NCI-H2081 treated with DMSO at 0.1 percent for 48 hours (cell line): ENCODE measurements at places on chromosomes 3 and 15.

DNA sequence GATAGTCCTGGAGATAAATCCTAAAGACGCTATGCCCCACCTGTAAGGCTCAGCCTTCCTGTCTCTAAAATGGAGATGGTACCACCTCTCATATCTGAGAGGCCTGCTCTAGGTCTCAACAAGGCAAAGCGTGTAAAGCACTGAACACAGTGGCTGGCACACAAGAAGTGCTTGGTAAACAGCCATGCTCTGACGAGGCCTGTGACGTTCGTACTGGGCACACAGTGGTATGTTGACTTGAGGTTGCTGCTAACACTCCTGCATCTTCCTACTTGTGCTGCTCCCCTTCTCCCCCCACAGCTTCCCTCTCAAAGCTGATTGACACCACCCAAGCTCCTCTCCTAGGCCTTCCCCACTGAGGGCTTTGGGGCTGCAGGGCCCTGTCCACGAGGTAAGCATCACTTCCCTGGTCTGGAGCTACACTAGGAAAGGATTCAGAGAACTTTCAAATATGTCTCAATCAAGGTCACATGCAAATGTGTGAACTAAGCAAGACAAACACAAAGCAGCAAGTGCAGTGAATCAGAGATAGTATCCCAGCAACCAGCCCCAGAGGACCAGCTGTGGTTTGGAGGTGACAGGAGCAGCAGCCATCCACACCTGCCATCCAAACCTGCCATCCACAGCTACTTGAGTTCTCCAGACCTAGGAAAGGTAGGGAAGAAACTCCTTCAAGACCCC lies 177.5 kb downstream of the STT3B start:
- DNase-seq = no peak

- no peak for DNase-seq
Observed at GRCh38 chr3:43522727-43523362, 99.0 kb downstream of the ANO10 start.

GRCh38 chr3:180789774-180790173 lies 110.5 kb upstream of the CCDC39 start:
- no peak for DNase-seq

- DNase-seq = no peak
Observed at GRCh38 chr3:171383206-171384018, 76.8 kb downstream of the TNIK start.

DNA sequence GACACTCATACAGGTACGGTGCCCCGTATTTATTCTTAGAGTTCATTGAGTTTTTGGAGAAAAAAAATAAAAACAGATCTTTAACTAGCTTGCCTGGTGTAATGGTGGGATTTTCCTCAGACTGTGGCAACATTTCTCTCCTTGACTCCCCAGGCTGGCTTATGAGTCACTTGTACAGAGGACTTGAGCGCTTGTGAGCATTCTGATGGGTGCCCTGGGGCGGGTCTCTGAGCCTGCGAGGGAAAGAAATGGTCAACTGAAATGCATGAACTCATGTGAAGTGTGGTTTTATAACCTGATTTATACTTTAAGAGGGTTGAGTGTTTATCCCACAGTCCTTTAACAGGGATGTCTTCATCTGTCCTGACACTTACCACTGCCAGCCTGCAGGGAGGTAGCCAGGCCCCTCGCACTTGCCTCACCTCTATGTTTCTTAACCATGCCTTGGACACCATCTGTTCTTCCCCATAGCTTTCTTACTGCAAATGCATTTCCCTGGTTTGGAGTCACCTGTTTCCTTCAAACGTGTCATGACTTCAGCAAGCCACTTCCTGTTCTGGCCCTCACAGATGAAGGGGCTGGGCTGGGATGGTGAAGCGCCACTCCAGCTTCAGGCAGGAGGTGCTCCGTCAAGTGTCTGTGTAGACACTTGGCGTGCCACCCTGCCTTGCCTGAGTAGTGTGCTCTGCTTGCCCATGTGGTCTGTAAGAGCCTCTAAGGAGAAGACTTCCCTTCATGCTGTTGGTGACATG lies 118.7 kb downstream of the PDE8A start:
- DNase-seq = no peak

- no peak for DNase-seq
Observed at GRCh38 chr15:99406716-99407487, 155.6 kb downstream of the LRRC28 start.

DNA sequence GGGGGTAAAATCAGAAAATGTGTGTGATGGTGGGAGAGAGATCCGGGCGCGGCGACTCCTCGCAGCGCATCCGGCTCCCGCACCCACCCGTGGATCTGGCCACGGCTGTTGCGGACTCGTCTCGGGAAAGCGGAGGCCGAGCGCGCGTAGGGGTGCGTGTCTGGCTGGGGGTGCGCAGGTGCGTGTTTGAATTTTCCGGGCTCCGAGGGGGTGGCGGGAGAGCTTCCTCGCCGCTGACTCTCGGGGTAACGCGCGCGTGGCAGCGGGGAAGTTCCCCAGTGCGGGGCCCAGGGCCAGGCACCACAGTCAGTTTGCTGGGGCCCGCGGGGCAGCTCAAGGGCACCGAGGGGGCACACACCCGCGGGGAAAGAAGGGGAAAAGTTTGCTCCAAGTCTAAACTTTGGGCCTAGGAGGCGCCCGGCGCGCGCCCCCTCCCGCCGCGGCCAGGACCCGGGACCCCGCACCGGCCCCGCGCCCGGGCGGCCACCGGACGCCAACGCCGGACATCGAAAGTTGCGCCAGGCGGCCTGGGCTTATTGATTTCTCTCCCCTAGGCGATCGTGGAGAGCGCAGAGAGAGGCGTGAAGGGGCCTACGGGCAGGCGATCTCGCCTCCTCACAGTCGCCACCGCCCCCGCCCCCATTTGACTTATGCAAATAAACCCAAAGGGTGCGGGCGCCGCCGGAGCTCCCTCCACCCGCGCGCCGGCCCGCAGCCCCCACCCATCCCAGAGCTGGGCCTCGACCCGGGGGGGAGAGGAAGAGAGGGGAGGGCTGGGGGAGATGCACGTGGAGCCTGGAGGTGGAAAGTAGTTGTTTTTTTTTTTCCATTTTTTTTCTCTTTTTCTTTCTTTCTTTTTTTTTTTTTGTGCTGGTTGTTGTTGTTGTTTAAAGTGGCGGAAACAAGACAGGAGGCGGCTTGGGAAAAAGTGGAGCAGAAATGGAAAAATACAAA lies 639 bp downstream of the FOXP1 start:
- DNase-seq = no peak

DNA sequence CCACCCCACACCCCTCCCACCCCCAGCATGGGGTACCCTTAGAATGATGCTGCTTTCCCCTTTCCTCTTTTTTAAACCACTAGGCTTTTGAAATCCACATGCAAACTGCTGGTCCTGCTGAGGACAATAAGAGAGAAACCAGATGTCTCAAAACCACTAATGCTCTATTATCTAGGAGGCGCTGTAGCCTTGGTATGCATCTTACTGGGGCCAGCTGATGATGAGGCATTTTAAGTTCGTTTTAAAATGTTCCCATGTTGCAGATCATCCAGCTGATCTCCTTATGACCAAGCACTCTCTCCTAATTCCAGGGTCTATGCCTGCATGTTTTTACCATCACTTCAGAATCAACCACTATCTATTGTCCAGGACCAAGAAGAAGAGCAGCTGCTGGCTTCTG lies 1.3 kb downstream of the NME9 start:
- no peak for DNase-seq

GRCh38 chr15:38562278-38562677 lies 2.3 kb downstream of the RASGRP1 start:
- DNase-seq = no peak

- peak; percentile 63 for DNase-seq
Observed at GRCh38 chr15:36356978-36357601, 222.3 kb upstream of the CDIN1 start.

- no peak for DNase-seq
Observed at GRCh38 chr3:9149566-9149965, 99.9 kb downstream of the SRGAP3 start.

GRCh38 chr3:78496501-78496900 lies 1271.3 kb downstream of the ROBO1 start:
- DNase-seq = no peak

- no peak for DNase-seq
Observed at GRCh38 chr3:46296826-46297225, 54.6 kb downstream of the CCR3 start.

DNA sequence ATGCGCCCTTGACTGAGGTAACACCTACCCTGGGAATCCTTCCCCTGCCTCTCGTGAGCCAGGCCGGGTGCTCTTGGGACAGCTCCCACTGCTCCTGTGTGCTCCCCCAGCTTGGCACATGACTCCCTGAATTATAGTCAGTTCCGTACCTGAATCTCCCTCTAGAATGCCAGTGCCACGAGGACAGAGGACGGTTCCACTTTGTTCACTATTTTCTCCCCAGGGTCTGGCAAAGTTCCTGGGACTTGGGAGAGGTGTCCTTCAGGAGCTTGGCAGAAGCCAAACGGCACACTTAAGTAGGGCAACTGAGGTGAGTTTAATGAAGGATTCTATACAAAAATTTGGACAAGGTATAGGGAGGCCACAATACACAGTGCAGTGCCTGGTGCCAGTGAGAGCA lies 9.8 kb downstream of the CCR5AS start:
- no peak for DNase-seq

DNA sequence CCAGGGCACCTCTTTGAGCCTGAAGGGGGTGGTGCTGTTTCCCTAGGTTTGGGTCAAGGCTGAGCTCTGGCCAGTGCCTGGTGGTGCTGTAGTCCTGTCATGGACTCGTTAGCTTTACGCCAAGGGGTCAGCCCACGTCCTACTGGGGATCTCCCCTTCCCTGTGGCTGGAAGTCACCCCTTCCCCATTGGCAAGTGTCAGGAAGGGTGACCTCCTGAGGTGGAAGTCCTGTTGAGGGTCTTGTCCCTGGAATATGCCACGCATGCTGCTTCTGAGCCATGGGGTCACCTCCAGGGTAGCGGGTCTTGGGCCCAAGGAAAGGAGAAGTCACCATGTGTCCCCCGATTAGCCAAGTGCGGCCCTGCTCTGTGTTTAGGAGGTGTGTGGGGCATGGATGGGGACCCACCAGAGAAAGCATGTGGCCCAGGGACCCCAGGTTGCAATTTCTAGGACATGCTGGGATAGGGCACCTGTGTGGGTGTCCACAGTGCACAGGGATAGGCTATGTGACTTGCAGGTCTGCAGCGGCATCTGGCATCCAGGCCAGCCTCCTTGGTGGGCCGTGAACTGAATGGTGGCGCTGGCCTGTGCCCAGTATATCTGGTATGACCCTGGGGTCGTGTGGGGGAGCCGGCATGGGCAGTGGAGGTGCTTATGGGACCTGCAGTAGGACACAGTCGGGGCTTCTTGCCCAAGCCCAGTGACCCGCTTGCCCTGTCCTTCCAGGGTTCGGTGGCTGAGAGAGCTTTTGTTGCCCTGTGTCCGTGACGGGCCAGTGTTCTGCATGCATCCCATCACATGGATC lies 226.7 kb downstream of the SNRPN start:
- no peak for DNase-seq

DNA sequence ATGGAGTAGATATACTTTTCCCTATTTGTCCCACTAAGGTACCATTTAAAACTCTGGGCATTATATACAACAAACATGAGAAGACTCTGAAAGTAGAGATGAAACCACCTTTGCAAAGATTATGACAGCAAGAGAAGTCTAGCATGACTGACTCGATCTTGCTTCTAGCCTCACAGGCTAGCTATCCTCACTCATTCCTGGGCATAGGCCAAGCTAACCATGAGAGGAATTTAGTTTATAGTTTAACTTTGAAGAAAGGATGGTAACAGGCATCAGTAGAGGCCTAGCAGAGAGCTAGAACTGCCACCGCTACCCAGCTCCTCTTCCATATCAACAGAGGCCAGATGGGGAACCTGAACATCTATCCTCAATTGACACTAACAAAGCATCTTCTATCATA lies 63.5 kb upstream of the FSIP1 start:
- no peak for DNase-seq

GRCh38 chr15:92803852-92804609 lies 96.1 kb upstream of the CHD2 start:
- no peak for DNase-seq

DNA sequence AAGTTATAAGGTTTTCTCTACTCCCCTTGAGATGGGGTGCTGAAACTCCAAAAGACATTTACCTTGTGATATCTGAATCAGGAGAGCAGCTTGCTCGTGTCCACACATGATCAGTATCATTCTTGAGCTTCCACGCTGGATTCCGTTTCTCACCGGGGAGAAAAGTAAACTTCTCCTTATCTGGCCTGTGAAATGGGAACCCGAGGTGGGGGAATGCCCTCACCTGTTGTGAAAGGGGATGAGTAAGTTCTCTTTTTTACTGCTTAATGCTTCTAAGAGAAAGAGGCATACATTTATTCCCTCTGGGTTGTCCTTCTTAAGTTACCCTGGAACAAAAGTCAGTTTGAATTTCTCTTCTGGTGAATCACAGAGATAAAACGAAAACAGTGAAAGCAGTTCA lies 440.5 kb upstream of the ADAMTS9 start:
- DNase-seq = no peak

DNA sequence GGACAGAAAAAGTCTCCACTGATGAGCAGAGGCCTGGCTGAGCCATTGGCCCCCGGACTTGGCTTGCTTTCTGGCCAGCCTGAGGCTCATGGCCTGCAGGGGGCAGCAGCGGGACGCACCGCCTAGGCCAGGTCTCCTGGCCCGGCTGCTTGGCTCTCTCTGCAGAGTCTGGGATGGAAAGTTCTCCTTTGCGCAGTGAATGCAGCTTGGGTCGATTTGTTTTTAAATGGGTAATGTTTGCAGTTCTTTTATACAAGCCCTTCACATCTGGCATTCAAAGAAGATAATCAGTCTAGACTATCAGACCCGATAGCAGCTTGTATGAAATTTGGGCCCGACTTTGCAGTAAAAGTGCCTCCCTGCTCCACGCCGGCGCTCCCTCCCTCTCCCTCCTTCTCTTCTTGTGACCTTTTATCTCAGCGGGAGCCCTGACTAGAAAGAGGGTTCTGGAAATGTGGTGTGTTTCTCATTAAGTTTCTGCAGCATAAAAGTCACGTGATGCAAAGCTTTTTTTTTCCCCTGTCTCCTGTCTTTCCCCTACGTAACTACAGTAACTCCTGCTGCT lies 59.9 kb downstream of the ZNF621 start:
- DNase-seq = no peak

DNA sequence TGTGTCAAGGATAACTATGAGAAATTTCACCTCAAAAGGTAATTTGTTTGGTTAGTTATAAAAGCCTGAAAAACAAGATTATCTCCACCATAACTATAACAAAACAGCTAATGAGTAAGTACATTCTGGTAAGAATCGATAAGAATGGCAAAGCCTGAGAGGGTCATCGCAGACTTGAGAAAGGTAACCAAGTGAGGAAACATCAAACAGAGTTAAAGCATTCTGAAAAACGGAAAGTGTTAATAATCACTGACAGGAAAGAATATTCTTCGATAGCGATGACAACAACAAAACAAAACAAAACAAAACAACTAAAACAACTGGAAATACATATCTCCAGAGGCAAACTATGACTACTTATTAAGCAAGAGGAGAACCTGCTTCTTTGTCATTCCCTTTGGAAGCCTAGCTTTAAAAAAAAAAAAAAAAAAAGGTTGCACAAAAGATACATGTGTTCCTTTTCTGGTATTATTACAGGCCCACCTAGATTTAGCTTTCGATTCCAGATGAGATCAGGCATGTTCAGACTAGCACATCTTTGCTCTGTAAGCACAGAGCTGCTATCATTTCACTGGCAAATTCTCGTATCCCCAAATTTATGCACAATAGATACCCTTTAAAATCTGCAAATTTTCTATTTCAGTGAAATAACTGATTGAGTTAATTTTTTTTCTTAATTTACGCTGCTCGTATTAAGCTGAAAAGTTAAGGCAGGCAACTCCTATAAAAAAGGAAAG lies 155.6 kb downstream of the TIGIT start:
- no peak for DNase-seq
